ENCODE measurements at places on chromosomes 4 and X.

GRCh38 chrX:11412715-11413623 lies 119.8 kb downstream of the AMELX start:
- DNase-seq, result no peak

DNA sequence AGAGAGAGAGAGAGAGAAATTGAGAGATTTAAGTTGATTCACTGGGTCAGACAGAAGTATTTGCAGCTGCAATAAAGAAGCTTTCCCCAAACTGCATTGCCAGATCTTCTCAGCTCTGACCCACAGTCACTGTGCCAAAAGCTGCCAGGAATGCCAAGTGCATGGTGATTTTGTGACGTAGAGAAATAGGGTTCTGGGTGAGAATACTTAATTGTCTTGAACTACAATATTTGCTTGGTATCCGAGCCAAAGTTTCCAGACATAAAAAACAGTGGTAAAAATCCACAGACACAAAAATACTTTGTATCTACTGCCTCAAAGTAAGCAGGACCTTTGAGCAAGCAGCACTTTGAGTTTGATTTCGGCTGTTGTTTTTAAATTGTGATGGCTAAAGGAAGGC lies 331.1 kb downstream of the GRID2 start:
- DNase-seq, result no peak

DNA sequence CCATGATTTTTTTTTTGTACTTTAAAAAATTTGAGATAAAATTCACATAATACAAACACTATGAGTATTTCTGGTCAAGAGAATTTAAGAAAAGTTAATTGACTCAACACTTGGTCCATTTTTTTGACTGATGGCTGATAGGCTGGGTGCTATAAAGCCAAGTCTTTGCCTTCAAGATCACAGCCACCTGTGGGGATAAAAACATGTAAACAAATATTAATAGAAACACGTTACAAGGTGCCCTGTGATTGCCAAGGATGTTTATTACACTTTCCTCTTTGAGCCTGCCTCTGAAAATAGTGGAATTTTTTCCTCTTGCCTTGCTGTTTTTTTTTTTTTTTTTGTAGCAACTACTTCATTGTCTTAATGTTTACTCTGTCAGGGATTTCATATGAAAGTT lies 63.3 kb downstream of the FHIP1A start:
- no peak for DNase-seq

- no peak for DNase-seq
These were observed 20.3 kb downstream of the RGS12 start for GRCh38 chr4:3313139-3313538.

GRCh38 chr4:111546881-111547280 lies 598.4 kb upstream of the FAM241A start:
- no peak for DNase-seq

DNA sequence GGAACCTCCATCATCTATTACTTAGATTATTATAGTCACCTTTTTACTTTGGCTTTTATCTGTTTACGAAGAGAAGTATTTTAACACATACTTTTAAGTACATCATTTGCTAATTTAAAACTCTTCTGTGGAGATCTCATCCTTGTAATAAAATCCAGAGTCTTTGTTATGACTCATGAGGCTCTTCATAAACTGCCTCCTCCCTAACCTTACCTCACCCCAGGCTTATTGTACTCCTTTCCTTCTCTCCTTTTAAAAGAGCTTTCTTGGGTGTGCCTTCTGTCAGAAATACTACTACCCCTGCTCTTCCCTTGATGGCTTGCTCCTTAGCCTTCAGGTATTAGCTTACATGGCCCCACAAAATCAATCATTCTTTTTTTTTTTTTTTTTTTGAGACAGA lies 6.6 kb downstream of the ARL9 start:
- DNase-seq, result no peak

DNA sequence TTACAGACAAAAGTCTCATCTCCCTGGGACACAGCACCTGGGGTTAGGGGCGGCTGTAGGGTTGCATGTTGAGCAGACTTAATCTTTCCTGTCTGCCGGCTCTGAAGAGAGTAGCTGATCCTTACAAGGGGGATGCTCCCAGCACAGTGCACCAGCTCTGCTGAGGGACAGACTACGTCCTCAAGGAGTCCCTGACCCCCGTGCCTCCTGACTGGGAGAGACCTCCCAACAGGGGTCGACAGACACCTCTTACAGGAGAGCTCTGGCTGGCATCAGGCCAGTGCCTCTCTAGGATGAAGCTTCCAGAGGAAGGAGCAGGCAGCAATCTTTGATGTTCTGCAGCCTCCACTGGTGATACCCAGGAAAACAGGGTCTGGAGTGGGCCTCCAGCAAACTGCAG lies 506.0 kb upstream of the FMR1 start:
- no peak for DNase-seq

GRCh38 chr4:25494166-25494565 lies 117.1 kb downstream of the ANAPC4 start:
- DNase-seq, result no peak

GRCh38 chr4:8045909-8046308 lies 106.2 kb upstream of the AFAP1 start:
- no peak for DNase-seq

- no peak for DNase-seq
These were observed 100.6 kb downstream of the GC start for GRCh38 chr4:71683309-71683708.

- no peak for DNase-seq
These were observed 59.1 kb downstream of the SCD5 start for GRCh38 chr4:82739287-82740190.

DNA sequence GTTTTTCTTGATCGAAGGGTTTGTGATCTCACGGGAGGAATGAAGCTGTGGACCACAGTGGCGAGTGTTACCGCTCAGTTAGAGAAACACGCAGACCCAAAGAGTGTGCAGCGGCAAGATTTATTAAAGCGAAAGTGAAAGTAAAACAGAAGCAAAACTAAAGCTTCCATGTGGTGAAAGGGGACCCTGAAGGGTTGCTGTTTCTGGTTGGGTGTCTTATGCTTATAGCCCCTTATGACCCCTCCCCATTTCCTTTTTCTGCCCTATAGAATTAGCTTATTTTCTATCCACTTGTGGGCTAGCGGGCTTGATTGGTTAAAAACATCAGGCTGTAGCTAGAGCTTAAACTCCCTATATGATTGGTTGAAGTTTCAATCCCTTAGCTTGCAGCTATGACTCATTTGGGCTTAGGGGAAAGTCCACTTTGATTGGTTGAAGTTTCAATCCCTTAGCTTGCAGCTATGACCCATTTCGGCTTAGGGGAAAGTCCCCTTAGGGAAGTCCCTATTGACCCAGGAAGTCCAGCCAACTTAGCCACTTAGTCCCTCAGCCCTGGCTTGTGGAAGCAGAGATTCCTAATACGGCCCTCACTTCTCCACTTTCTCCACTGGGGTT lies 171.2 kb upstream of the NWD2 start:
- no peak for DNase-seq

- no peak for DNase-seq
These were observed 3.6 kb downstream of the IL9R start for GRCh38 chrX:156001001-156001666.

DNA sequence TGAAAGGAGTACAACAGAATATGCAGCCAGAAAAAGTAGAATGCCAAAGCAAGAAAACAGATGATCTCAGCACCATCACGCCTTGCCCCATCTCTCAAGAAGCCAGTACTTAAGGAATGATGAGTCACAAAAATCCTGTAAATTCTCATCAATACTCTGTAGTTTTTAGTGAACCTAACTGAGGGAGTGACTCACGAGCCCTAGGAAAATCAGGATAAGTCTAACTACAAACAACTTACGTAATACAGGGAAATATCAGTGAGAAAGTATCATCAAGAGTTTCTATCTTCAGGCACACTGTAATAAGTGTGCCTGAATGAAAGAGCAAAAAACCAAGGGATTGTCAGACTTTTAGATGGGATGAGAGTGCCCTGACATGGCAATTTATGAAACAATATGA lies 644.4 kb downstream of the STPG2 start:
- no peak for DNase-seq

GRCh38 chr4:137608085-137608484 lies 75.8 kb upstream of the PCDH18 start:
- DNase-seq, result no peak

DNA sequence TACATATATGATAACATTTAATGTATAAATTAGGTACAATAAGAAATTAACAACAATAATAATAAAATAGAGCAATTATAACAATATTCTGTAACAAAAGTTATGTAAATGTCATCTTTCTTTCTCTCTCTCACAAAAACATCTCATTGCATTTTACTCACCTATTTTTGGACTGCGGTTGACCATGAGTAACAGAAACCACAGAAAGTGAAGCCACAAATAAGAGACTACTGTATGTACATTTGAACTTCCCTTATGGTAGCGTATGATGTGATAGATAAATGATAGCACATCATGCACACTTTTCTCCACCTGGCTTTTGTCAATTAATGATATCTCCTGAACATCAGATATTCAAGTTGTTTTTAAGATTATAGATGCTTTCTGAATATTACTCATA lies 80.5 kb downstream of the HNRNPD start:
- no peak for DNase-seq

DNA sequence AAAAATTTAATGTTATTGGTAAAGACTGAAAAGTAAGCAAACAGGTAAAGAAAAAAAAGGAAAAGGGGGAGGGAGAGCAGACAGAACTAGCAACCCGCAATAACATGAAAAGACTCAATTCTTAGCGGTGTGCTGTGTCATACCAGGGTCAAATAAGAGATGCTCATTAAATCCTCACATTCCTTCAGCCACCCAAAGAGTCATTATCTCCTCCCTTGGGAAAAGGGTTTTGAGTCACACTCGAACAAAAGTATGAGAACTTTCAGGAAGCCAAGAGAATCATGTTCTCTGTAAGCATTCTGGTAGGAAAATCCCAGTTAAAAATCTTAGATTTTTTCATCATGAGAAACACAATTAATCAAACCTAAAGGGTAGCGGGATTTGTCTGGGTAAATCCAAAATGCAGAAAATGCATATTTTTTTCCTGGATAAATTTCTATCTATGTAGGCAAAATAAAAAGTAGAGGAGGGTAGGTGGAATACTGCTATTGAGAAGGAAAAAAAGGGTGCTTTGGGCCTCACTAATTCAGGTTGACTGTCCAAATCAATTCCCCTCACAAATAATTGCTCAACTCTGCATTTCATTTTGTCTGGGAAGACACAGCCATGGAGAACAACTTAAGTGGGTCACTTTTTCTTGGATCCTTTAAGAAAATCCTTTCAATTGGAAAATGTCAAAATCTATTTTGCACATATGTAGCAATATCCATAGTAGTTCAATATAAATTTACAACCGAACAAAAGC lies 23.2 kb downstream of the TNIP3 start:
- peak; percentile 32 for DNase-seq

DNA sequence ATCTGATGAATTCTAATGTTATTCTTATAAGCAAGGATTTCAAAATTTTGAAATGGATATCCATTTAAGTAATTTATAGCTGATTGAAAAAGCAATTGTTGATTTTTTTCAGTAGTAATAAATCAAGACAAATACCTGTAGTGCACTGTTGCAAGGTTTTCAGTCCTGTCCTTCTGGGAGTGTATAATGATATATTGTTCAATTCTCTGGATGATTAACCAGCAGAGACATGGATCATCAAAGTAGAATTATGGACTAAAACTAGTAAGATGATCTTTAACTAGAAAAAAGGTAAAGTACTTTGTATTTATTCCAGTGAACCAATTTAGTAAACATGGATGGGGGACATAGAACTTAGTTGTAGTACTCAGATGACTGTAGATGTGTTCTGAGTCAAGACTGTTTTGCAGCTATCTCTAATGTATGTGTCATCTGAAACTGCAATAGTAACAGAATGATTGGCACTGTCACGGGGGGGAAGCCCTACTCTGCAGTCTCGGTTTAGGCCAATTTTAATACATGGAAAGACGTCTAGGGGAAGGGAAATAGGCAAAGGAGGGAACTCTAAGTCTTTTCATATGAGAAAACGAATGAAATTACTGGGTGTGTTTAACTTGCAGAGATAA lies 121.9 kb downstream of the GLRA3 start:
- no peak for DNase-seq

DNA sequence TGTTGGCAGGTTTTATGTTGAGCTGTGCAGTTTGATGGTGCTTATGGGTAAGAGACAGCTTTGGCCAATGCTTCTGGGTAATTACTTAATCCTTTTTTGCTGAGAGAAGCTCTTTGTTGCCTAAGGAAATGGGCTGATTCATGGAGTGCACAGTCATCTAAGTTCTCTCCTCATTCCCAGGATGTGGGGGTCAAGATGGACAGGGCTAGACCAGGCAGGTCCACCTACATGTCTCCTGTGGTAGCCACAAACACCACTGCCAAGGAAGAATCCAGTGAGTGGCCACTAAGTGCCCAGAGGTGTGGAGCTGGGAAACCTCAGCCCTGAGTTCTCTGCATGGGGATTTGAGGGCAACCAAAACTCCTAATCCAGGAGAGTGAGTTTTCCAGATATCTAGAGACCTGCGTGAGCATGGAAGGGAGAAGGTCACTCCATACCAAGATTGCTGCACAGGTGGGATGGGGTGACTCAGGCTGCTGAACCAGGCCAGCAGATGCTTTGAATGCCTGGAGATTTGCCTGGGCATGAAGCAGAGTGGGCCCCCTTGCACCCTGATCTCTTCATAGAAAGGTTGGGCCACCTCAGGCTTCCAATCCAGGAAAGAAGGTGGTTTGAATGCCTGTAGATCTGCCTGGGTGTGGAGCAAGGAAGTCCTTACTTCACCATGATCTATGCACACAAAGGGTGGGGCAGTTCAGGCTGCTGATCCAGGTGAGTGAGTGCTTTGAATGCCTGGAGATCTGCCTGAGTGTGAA lies 234.8 kb upstream of the GNPDA2 start:
- DNase-seq, result no peak

GRCh38 chrX:1592470-1593142 lies 1.2 kb downstream of the AKAP17A start:
- DNase-seq, result no peak

DNA sequence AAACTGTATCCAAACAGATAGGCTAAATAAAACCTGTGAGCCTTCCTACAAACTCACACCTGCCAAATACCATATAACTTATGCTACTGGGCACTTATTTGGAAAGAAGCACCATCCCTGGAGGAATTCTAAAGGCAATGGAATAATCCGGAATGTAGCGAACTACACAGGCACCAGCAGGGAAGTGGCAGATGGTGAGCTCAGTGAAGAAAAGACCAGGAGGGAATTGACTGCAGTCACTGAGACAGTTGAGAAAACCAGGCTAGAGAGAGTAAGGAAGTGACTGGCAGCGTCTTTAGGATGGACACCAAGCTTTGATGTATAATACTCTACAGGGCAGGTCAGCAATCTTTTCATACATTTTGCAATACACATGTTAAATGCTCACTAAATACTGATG lies 16.3 kb downstream of the NDNF start:
- DNase-seq, result no peak

- peak; percentile 2 for DNase-seq
These were observed 2.9 kb downstream of the RAPGEF2 start for GRCh38 chr4:159105761-159106243.

- DNase-seq, result no peak
These were observed 273.6 kb downstream of the FBXO8 start for GRCh38 chr4:174009686-174010451.

GRCh38 chr4:108110450-108110849 lies 58.3 kb downstream of the LEF1 start:
- DNase-seq, result no peak

DNA sequence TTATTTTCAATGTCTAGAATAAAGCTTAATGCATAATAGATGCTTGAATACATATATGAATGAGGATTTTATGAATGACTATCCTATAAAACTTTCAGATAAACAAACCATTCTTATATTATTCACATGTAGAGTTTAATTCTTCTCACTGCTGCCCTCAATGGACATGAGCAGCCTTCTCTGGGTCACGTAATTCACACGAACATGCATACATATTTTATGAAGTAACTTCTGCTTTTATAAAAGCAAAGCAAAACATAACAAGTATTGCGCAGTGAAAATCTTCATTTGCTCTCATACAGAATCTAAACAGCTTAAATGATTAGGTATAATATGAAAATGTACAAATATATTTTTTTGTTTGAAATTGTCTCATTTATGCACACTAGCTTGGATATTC lies 116.7 kb downstream of the TMA16 start:
- DNase-seq, result no peak
